ENCODE measurements at places on chromosomes 6 and 20.
A peak's percentile ranks its signal among the peaks of the same experiment; 100 is the strongest.

- DNase-seq = no peak
Observed at GRCh38 chr6:158367816-158368215, 55.6 kb downstream of the TULP4 start.

GRCh38 chr6:15109338-15110090 is 136.4 kb upstream of the JARID2 start:
- no peak for DNase-seq

- DNase-seq = peak; percentile 37
Observed at GRCh38 chr20:45183084-45183483, 8.4 kb downstream of the PI3 start.

DNA sequence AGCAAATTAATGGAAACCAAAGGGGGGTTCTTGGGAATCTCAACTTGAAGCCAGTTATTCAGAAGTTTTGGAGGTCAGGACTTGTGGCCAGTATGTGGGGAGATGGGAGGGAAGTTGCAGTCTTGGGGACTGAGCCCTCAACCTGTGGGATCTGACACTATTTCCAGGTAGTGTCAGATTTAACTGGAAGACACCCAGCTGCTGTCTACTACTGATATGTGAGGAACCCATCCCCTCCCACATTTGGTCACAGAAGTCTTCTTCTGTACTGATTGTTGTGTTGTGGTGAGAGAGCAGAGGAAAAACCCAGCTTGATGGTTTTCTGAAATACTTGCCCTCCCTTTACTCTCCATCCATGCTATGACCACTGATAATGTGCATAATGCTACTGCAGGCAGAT is 134.0 kb downstream of the QRSL1 start:
- no peak for DNase-seq

DNA sequence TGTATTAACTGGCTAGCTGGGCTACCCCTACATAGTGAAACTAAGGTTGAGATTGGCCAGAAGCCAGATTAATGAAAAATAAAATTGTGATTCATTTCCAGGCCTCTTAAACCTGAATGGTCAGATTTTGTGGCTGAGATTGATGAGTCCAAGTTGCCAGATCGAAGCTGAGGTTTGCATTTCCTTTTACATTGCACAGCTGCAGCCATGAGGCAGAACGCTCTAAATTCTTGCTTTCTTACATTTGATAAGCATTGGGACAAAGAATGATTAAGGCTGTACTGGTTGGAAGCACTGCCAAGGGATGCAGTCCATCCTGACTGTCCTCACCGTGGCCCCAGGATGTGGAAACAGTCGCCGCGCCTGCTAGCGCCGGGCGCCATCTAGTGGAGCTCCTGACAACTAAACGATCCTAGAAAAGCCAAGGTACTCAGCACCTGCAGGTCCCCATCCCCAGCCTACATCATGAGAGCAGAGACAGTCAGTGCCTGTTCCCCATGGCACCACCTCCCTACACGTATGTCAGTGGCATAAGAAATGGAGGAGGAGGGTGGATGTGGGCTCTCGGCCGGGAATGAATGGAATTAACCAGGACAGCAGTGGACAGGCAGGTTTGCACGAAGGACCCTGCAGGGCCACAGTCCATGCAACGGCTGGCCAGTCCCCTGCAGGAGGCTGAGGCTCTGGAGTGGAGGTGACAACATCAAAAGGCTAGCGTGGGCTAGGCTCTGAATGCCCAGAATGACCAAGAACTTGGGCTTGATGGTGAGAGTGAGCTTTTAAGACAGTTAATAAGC is 19.0 kb downstream of the PXDC1 start:
- DNase-seq = peak; percentile 71

DNA sequence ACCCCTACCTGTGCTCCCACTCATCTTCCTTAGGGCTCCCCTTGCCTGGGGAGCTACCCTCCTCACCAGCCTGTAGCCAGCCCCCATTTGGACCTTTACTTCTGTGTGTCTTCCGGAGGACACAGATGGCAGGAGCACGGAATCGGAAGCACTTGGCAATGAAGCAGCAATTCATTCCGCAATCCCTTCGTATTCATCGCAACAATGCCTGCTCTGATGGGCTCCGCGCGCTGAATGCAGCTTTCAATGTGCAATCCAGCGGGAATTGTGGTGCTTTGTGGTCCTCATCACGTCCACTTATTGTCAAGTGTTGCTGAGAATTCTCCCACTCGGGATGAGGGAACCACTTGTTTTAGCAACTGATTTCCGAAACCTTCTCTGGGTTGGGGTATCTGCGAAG is 336.0 kb downstream of the DHX35 start:
- DNase-seq = no peak
